Skeletal muscle tissue (tissue), 5 donors: ENCODE measurements at places on chromosomes 5 and 9. TPM values are rescaled to one million over a fixed set of nuclear protein-coding genes. Genes with fewer than 3 reads are reported as not detected.

The PCDHGB5 gene
- total RNA-seq = 3.7 TPM

The SWI5 gene
- total RNA-seq = 17.7 TPM

The ELOVL7 gene
- 0.52 TPM for total RNA-seq

The ST8SIA4 gene
- total RNA-seq = 6.3 TPM

The LRRC19 gene
- total RNA-seq = not detected

The TMEM203 gene
- total RNA-seq = 32.9 TPM

The IFNE gene
- not detected for total RNA-seq

The APBA1 gene
- total RNA-seq = 2.6 TPM

The FSTL4 gene
- 1.0 TPM for total RNA-seq

The FOXD4L4 gene
- total RNA-seq = under 0.01 TPM

The MTRR gene
- total RNA-seq = 29.7 TPM

The CSF2 gene
- total RNA-seq = not detected

The CDH9 gene
- not detected for total RNA-seq

The LVRN gene
- 1.6 TPM for total RNA-seq

The TAS2R1 gene
- not detected for total RNA-seq

The FGF1 gene
- 2.6 TPM for total RNA-seq

The RGS7BP gene
- total RNA-seq = 1.6 TPM

The CD14 gene
- 39.7 TPM for total RNA-seq

The AQP7 gene
- total RNA-seq = 6.3 TPM

The NCS1 gene
- total RNA-seq = 19.3 TPM

The TAF11L14 gene
- not detected for total RNA-seq

The C5orf52 gene
- total RNA-seq = not detected

The CACNA1B gene
- under 0.01 TPM for total RNA-seq

The SLC34A3 gene
- not detected for total RNA-seq

The SVEP1 gene
- total RNA-seq = 46.4 TPM

The PPIC gene
- 13.6 TPM for total RNA-seq

The CDH12 gene
- total RNA-seq = 1.6 TPM

The TSSK1B gene
- total RNA-seq = not detected

The STKLD1 gene
- 1.0 TPM for total RNA-seq

The SPINK13 gene
- not detected for total RNA-seq

The SHISAL2B gene
- not detected for total RNA-seq

The IFNA21 gene
- not detected for total RNA-seq

The ZNF300 gene
- total RNA-seq = 5.2 TPM

The OSTF1 gene
- total RNA-seq = 17.7 TPM

The LECT2 gene
- total RNA-seq = not detected

The PCDHB4 gene
- total RNA-seq = 1.6 TPM

The MEF2C gene
- 464 TPM for total RNA-seq
